ENCODE measurements at places on chromosomes 5 and 9.
A peak's percentile ranks its signal among the peaks of the same experiment; 100 is the strongest.

- no peak for DNase-seq
These were observed 11.5 kb upstream of the ADGRV1 start for GRCh38 chr5:90547072-90547536.

GRCh38 chr9:90446200-90446948 is 196.2 kb downstream of the DIRAS2 start:
- DNase-seq, result no peak

- no peak for DNase-seq
These were observed 221.8 kb upstream of the TUT7 start for GRCh38 chr9:86575825-86576525.

DNA sequence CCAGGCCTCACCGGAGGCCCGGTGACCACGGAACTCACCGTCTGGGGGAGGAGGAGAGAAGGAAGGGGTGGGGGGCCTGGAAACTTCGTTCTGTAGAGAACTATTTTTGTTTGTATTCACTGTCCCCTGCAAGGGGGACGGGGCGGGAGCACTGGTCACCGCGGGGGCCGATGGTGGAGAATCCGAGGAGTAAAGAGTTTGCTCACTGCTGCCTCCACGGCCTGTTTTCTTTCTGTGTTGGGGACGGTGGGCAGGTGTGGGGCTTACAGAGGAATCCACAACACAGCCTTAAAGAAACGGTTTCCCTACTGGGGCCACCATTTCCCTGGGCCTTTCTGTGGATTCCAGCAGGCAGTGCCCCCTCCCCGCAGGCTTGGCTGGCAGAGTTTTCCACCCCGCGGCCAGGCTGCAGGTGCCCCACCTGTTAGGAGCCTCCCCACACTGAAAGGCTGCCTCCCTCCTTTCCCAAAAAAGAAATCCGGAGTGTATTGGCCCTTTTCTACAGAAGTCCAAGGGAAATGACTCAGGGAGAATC is 80.8 kb downstream of the NTNG2 start:
- no peak for DNase-seq

GRCh38 chr9:127707766-127708165 is 978 bp downstream of the CFAP157 start:
- DNase-seq, result no peak

DNA sequence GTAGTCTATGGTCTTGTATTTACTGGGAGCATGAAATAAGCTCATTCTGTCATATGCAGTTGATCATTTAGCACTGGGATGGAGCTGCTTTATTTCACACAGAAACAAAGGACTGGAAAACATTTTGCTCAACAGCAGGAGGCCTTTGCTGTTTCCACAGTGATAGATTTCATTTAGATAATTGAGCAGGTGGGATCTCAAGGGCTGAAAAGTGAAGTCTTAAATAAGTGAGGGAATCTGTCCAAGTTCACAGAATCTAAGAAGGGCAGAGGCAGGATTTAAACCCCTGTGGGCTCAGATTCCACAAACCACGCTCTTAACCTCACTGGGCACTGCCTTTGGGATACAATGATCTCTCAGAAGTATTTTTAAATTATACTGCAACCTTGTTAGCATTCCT is 47.8 kb downstream of the PRLR start:
- DNase-seq, result no peak

- peak; percentile 71 for DNase-seq
These were observed 29.0 kb downstream of the ADAM19 start for GRCh38 chr5:157546456-157547100.

DNA sequence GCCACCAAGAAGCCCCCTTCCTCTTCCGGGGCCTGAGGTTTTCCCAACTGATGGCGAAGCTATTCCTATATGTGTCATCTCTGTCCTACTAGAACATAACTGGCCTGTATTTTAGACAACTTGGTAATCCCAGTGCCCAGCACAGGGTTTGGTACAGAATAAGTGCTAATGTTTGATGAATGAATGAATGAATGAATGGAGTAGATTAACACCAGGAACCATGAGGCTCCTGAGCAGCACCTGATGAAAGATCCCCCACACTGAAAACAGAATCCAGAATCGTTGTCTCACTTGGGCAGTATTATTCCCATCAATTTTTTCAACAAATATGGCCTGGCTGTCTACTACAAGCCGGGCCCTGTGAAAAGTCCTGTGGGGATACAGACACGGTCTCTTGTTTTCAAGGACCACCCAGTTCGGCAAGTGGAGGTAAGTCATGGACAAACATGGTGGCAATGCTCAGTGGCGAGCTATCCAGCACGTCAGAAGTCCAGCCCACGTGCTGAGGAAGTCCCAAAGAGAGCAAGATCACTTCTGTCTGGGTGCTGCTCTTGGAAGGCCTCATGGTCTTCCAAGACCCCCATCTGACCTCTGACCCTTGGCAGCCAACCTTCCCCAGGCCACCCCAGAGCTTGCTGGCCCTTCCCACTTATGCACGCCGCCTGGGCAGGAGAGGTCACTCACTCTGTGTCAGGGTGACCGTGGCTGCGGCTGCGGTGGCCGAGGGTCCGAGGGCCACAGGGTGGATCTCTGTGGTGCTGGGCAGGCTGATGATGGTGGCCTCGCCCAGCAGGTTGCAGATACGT is 1.0 kb downstream of the NAIF1 start:
- DNase-seq, result no peak

DNA sequence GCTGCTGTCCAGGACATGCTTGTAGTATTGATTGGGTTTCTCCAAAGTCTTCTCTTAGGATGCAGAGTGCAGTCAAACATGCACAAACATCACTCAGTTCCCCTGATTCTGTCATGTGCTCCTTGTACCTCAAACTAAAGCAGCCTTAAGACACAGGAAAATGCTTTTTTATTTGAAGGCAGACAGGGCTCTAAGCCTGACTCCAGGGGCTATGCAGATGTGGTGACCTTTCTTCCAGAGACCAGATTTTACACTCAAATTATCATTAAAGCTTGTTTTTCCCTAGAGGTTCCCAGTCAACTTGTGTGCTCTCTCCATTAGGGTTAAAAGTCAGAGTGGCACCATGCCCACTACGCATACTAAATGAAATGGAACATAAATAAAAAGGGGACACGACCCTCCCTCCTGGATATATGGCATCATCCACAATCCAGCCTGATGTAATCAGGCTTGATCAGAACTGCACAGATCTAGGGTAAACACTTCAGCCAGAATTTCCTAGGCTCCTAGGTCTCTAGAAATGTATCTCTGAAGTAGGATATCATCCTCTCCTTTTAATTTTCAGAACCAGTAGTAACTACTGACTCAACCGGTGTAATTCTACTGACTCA is 771.1 kb downstream of the NR2F1-AS1 start:
- DNase-seq, result no peak
